ENCODE measurements at places on chromosomes 5 and 9.

DNA sequence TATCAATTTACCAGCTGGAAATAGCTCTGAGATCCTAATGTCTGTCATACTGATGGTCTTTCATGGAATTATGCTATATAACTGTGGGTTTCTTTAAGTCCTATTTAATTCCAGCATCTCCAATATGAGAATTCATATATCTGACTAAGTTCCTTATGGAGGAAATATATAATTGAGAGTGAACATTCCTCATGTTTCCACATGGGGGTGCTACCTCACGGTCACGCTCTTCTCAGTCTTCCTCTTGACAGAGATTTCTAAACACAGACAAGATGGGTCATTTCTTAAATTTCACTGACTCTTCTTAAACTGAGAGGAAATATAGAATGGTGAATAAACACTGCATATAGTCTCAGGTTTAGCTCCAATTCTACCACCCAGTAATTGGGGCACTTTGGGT lies 212.1 kb downstream of the SLF1 start:
- no peak for DNase-seq

DNA sequence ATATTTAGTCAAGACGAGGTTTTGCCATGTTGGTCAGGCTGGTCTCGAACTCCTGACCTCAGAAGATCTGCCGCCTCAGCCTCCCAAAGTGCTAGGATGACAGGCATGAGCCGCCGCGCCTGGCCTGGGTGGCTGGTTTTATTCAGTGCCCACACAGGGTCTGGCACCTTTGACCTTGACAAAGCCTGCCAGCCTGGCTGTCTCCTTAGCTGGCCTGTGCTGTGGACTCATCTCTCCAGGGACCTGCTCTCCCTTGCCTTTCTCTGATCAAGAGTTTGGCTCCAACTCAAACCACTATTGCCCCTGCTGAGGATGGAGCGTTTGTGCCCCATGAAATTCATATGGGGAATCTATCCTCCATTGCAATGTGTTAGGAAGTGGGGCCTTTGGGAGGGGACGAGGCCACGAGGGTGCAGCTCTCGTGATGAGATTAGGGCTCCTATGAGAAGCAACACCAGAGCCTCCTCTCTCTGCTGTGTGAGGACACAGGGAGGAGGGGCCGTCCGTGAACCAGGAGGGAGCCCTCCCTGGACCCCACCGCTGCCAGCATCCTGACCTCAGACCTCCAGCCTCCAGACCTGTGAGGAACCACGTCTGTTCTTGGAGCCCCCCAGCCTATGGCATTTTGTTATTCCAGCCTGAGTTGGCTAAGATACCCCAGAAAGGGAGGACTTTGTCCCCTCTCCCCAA lies 45.0 kb downstream of the MRPL36 start:
- no peak for DNase-seq

- DNase-seq, result no peak
Measured at GRCh38 chr9:105246656-105247173, 2.3 kb downstream of the SLC44A1 start.

- no peak for DNase-seq
Measured at GRCh38 chr9:136015656-136016571, 54.7 kb upstream of the UBAC1 start.

- no peak for DNase-seq
Measured at GRCh38 chr9:84501587-84501986, 161.0 kb upstream of the SLC28A3 start.
